ENCODE measurements at places on chromosomes 5 and 9. TPM values are rescaled to one million over a fixed set of nuclear protein-coding genes. Genes with fewer than 3 reads are reported as not detected.

GRCh38 chr9:70614786-70615463 is 200.5 kb upstream of the KLF9 start:
- no peak for DNase-seq

DNA sequence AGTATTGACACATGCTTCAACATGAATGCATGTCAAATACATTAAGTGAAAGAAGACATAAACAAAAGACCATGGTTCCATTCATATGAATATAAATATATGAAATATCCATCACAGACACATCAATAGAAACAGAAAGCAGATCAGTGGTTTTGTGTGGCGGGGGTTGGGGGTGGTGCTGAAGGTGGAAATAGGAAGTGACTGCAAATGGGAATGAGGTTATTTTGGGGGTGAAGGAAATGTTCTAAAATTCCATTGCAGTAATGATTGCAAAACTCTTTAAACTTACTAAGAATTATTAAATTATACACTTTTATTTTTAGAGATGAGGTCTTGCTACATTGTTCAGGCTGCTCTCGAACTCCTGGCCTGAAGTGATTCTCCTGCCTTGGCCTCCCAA is 28.7 kb downstream of the TAF1L start:
- no peak for DNase-seq

- no peak for DNase-seq
Observed at GRCh38 chr5:172486451-172486850, 32.1 kb upstream of the SH3PXD2B start.

GRCh38 chr5:39578887-39579497 is 154.2 kb upstream of the DAB2 start:
- DNase-seq: no peak

DNA sequence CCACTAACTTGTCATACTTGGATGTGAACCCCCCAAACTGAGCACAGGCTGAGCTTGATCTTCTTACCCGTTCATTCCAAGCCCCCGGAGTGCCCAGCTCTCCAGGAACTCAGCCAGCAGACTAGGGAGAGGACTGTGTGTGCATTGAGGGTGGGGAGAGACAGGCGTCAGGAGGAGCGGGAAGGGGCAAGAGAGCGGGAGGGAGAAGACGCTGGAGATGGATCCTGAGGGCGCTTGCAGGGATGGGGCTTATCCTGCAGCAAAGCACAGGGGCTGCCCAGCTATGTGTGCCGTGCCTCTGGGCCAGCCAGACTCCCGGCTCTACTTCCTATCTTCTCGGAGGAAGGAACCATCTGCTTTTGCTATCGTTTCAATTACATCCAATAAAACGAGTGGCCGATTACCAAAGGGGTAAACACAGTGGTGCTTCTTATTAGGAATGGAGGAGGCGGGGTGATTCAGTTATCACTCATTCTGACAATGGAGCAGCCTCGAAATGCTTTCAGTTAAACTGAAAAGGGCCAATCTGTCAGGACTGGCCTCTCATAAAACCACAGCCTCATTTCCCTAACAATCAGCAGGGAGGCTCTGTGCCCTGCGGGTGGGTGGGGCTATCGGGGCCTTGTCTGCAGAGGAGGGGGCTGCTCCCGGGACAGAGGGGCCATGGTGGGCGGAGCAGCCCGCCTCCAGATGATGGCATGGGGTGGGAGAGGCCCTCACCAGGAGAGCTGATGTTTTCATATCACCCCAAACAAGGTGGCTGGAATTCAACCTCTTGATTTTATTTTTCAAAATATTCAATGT is 168.2 kb downstream of the DAB2IP start:
- no peak for DNase-seq

DNA sequence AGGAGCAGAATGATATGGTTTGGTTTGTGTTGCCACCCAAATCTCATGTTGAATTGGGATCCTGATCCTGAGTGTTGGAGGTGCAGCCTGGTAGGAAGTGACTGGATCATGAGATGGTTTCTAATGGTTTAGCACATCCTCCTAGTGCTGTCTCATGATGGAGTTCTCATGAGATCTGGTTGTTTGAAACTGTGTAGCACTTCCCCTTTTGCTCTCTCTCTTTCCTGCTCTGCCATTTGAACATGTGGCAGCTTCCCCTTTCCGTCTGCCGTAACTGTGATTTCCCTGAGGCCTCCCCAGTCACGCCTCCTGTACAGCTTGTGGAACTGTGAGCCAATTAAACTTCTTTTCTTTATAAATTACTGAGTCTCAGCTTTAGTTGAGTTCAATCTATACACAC is 756.8 kb upstream of the CDH6 start:
- no peak for DNase-seq

- no peak for DNase-seq
Observed at GRCh38 chr5:169778622-169779596, 141.8 kb downstream of the DOCK2 start.

DNA sequence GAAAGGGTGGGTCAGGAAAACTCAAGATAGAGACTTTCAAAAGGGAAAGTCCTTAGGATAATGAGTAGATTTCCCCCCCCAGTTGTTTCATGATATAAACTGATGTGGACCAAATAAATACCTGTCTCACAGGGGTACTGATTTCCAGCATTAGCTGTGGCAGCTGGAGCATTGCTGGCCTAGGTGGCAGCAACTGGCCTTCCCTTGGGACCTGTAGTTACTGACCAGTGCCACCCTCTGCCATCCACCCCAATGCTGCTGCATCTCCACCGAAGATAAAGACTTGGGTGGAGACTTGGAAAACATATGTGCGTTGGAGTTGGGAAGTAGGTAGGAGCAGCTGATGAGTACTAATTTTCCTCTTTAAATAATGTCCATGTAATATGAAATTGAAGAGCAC is 71.8 kb downstream of the SYK start:
- DNase-seq: no peak

- no peak for DNase-seq
Observed at GRCh38 chr9:93958121-93958818, 3.1 kb upstream of the BARX1 start.

Gene KIF24
- total RNA-seq: 0.33 TPM

Gene PAXX
- total RNA-seq: 27.3 TPM

Measured in left lobe of liver (tissue), 2 donors.